Neural crest cell (in vitro differentiated cells): ENCODE measurements at places on chromosomes 16 and 17. TPM values are rescaled to one million over a fixed set of nuclear protein-coding genes. Genes with fewer than 3 reads are reported as not detected.
A peak's percentile ranks its signal among the peaks of the same experiment; 100 is the strongest.

DNA sequence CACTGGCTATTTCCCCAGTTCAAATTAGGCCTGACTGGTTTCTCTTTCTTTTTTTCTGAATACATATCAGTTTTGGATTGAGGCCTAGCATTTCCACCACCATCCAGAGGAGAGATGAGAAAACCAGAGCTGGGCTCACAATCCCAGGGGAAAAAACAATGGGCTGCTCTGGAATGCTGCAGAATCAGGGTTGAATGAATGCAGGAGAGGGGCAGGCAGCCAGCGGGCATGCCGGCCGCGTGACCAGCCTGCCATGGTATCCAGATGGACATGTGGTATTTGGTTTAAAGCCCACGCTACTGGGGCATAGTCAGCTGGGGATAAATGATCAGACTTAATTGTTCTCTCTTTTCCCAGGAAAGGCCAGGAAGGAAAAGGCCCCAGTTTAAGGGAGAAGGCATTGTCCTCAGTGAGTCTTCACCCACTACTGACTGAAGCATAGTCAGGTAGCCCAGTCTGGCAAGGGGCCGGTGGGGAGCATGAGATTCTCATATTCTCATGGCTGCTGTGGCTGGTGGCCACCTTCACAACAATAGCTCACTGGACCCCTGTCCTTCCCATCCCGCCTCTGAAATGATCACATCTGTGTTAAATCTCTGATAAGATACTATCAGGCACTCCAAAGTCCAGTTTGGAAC lies 38.7 kb upstream of the RHOT1 start:
- no peaks in the 10 kb centered on the region for H3K36me3 ChIP-seq
- H3K4me1 ChIP-seq = peaks cover 13% of the 10 kb centered on the region
- H3K27ac ChIP-seq = no peak overlapping the region
- DNase-seq = no peak
- no peak overlapping the region for H3K4me3 ChIP-seq

DNA sequence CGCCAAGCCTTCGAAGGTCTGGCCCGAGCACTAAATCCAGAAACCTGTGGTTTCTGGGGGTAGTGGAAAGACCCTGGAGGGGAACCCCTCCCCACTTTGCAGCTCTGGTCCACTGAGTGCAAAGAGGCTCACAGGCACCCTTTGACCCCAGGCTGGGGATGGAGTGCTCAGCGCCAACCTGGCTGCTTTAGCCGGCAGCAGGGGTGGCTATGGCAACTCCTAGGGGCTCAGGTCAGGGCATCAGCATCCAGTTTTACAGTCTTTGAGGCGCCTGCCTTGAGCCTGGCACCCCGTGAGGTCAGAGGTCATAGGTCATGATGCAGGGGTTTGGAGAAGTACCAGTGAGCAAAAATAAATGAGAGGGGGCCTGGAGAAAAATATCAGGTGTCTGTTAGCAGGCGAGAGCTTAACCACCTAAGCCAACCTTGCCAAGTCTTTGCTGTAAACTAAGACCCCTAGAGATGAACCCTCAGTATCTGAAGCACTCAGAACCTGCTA lies 17.9 kb downstream of the CA7 start:
- no peaks in the 10 kb centered on the region for H3K36me3 ChIP-seq
- peaks cover 4% of the 10 kb centered on the region for H3K4me1 ChIP-seq
- no peak for DNase-seq
- no peak overlapping the region for H3K27ac ChIP-seq
- no peaks in the 10 kb centered on the region for H3K27me3 ChIP-seq

- H3K27me3 ChIP-seq = no peaks in the 10 kb centered on the region
- H3K4me1 ChIP-seq = no peaks in the 10 kb centered on the region
- DNase-seq = no peak
- H3K4me3 ChIP-seq = no peak overlapping the region
- peaks cover 15% of the 10 kb centered on the region for H3K36me3 ChIP-seq
Measured at GRCh38 chr17:60863892-60864707, 186.4 kb downstream of the BCAS3 start.

GRCh38 chr16:85954927-85955519 lies 56.1 kb downstream of the IRF8 start:
- no peak overlapping the region for H3K27ac ChIP-seq
- H3K27me3 ChIP-seq = peaks cover 12% of the 10 kb centered on the region
- no peak overlapping the region for H3K4me3 ChIP-seq

DNA sequence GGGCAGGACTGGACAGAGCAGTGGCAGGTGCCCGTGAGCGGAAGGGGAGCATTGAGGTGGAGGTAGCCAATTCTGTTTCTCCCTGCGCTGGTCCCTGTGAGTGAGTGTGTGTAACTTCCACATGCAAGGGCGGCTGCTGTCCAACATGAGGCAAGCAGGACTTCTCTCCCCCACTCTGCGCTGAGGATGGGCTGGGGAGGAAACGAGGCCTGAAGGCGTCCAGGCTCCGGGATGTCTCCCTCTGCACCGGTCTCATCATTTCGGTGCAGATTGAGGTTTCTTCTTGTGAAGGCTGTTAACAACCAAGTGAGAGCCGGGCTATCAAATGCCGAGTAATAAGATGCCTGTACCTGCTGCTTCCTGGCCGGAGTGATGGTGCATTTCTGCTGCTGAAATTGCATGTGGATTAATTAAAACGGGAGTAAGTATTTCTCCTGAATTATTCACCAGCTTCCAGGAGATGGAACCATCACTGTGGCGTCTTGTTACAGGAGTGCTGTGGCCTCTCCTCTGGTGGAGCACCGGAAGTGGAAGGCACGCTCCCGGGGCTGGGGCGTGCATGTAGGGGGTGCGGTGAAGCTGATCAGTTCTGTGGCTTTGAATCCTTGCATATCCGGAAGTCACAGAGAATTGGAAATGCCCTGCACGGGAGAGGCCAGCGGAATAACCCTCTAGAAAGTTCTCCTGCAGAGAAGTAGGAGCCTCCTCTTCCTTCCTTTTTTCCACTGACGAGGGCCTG lies 41.7 kb upstream of the MGAT5B start:
- H3K27me3 ChIP-seq = no peaks in the 10 kb centered on the region
- H3K27ac ChIP-seq = no peak overlapping the region
- no peak for DNase-seq
- H3K36me3 ChIP-seq = no peaks in the 10 kb centered on the region

GRCh38 chr17:17264430-17264829 lies 16.6 kb downstream of the COPS3 start:
- DNase-seq = no peak
- H3K4me1 ChIP-seq = no peaks in the 10 kb centered on the region
- peaks cover 16% of the 10 kb centered on the region for H3K36me3 ChIP-seq
- H3K27me3 ChIP-seq = no peaks in the 10 kb centered on the region
- no peak overlapping the region for H3K4me3 ChIP-seq
- no peak overlapping the region for H3K27ac ChIP-seq

- peaks cover 54% of the 10 kb centered on the region for H3K27me3 ChIP-seq
- no peaks in the 10 kb centered on the region for H3K4me1 ChIP-seq
- no peak overlapping the region for H3K27ac ChIP-seq
- H3K4me3 ChIP-seq = no peak overlapping the region
Measured at GRCh38 chr16:89199241-89200123, 855 bp downstream of the SLC22A31 start.

DNA sequence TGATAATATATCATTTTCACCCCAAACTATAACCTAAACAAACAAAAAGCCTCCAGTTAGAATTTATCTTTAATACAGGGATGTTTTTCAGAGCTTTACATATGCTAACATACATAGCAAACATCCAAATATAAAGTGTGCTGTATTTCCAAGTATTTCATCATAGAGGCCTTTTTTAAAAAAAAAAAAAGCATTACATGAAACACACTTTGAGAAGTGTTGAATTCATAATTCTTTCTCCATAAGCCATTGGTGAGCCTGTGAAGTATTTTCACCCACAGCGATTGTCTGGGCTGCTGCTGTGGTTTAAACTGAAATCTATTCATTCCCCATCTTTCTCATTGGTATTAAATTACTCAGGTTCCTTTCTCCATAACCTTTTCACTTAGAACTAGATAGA lies 503.4 kb upstream of the CDH8 start:
- DNase-seq = no peak
- no peak overlapping the region for H3K27ac ChIP-seq
- H3K27me3 ChIP-seq = no peaks in the 10 kb centered on the region
- no peaks in the 10 kb centered on the region for H3K36me3 ChIP-seq
- peaks cover 8% of the 10 kb centered on the region for H3K4me1 ChIP-seq

GRCh38 chr17:78502611-78503148 lies 74.5 kb downstream of the DNAH17 start:
- H3K36me3 ChIP-seq = no peaks in the 10 kb centered on the region
- H3K27me3 ChIP-seq = no peaks in the 10 kb centered on the region
- no peak overlapping the region for H3K27ac ChIP-seq
- no peak for DNase-seq
- H3K4me3 ChIP-seq = no peak overlapping the region

GRCh38 chr17:66398059-66398458 lies 95.6 kb downstream of the PRKCA start:
- no peaks in the 10 kb centered on the region for H3K4me1 ChIP-seq
- peaks cover 2% of the 10 kb centered on the region for H3K36me3 ChIP-seq
- no peak for DNase-seq
- no peak overlapping the region for H3K4me3 ChIP-seq
- H3K27me3 ChIP-seq = no peaks in the 10 kb centered on the region

GRCh38 chr16:53546988-53547391 lies 44.0 kb upstream of the AKTIP start:
- H3K4me3 ChIP-seq = no peak overlapping the region
- peaks cover 30% of the 10 kb centered on the region for H3K4me1 ChIP-seq
- no peaks in the 10 kb centered on the region for H3K36me3 ChIP-seq
- H3K27ac ChIP-seq = no peak overlapping the region

DNA sequence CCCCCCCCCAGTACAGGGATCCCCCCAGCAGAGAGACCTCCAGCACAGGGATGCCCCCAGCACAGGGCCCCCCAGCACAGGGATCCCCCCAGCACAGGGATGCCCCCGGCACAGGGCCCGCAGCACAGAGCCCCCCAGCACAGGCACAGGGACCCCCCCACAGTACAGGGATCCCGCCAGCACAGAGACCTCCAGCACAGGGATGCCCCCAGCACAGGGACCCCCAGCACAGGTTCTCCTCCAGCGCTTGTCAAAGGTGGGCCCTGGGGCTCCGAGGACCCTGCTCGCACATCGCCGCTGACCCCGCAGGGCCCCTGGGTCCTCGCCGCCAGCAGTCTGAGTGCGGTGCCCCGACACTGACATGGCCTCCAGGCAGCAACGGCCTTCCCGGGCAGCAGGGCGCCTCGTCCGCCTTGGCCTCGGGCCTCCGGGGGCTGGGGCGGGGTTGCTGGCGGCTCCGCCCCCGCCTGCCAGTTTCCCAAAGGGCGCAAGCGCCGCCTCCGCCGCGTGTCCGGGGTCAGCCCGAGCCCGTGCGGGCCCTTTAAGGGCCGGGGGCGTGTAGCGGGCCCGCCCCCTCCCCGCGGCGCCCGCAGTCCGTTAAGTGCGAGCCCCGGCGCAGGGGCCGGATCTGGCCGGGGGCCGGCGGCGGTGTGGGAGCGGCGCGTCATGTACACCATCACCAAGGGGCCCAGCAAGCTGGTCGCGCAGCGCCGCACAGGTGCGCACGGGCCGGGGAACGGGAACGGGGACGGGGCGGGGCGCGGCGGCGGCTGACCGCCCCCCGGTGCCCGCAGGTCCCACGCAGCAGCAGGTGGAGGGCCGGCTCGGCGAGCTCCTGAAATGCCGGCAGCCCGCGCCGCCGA lies at the start of gene MCRIP2:
Gene MCRIP2, plus strand, starts transcription at position 503 of the 863 bp plus-strand sequence. Its CDS starts 164 bp downstream, at position 667.
- H3K4me1 ChIP-seq = peaks cover 2% of the 10 kb centered on the region
- H3K36me3 ChIP-seq = peaks cover 2% of the 10 kb centered on the region
- peaks cover 5% of the 10 kb centered on the region for H3K27me3 ChIP-seq
- H3K4me3 ChIP-seq = peak within 1 kb of the TSS; percentile 59
- H3K27ac ChIP-seq = no peak within 1 kb of the TSS

GRCh38 chr17:35766903-35767510 lies 6.3 kb downstream of the C17orf50 start:
- no peak overlapping the region for H3K27ac ChIP-seq
- H3K36me3 ChIP-seq = no peaks in the 10 kb centered on the region
- no peak for DNase-seq
- H3K4me3 ChIP-seq = no peak overlapping the region

- no peaks in the 10 kb centered on the region for H3K27me3 ChIP-seq
- peak overlapping the region; percentile 57 for H3K27ac ChIP-seq
- H3K4me1 ChIP-seq = peaks cover 54% of the 10 kb centered on the region
Measured at GRCh38 chr17:50905460-50905803, 39.3 kb upstream of the TOB1 start.

DNA sequence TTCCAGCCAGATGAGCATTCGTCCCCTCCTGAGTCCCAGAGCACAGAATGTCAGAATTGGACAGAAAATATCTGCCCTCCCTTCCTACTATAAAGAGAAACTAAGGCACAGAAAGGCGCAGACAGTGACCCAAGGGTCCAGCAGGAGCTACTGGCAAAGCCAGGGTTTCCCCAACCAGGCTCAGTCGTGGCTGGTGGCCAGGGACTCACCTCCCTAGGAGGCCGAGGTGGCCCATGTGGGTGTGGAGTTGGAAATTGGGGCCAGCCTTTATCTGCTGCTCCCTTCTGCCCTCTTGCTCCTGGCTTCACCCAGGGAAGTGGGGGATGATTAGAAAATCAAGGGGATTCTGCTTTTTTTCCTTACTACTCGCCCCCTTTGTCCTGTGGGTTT lies 1.1 kb downstream of the DRC7 start:
- DNase-seq = no peak
- H3K4me1 ChIP-seq = peaks cover 16% of the 10 kb centered on the region
- no peak overlapping the region for H3K4me3 ChIP-seq
- H3K27me3 ChIP-seq = no peaks in the 10 kb centered on the region
- no peaks in the 10 kb centered on the region for H3K36me3 ChIP-seq

GRCh38 chr17:12296209-12296625 lies 275.5 kb downstream of the MAP2K4 start:
- no peak overlapping the region for H3K4me3 ChIP-seq
- no peaks in the 10 kb centered on the region for H3K36me3 ChIP-seq
- no peak for DNase-seq
- no peak overlapping the region for H3K27ac ChIP-seq
- peaks cover 15% of the 10 kb centered on the region for H3K4me1 ChIP-seq

- no peak for DNase-seq
- no peaks in the 10 kb centered on the region for H3K4me1 ChIP-seq
- H3K27ac ChIP-seq = no peak overlapping the region
Measured at GRCh38 chr17:73911726-73912372, 267.6 kb upstream of the SDK2 start.

ZNF385C gene
- total RNA-seq = 1.3 and 1.7 TPM in 2 replicates

RILP gene
- 1.2 and 1.8 TPM in 2 replicates for total RNA-seq

ANKRD40CL gene
- total RNA-seq = not detected in 2 replicates

BICDL2 gene
- total RNA-seq = not detected in 2 replicates

ST6GALNAC2 gene
- total RNA-seq = 4.5 and 5.1 TPM in 2 replicates

PLK1 gene
- 108 and 119 TPM in 2 replicates for total RNA-seq

MAP2K6 gene
- total RNA-seq = 45.4 and 48.4 TPM in 2 replicates

RDM1 gene
- total RNA-seq = 5.0 and 5.7 TPM in 2 replicates

TPSB2 gene
- not detected in 2 replicates for total RNA-seq

CCL4L2 gene
- not detected in 2 replicates for total RNA-seq
